ENCODE measurements at places on chromosomes 1 and 21. TPM values are rescaled to one million over a fixed set of nuclear protein-coding genes. Genes with fewer than 3 reads are reported as not detected.

DCST2 gene
- 1.1 TPM for polyA plus RNA-seq

ITLN2 gene
- not detected for polyA plus RNA-seq

OR2W3 gene
- polyA plus RNA-seq = 5.6 TPM

FAM229A gene
- polyA plus RNA-seq = 13.9 TPM

GRCh38 chr1:33727310-33727709 is 136.6 kb upstream of the HMGB4 start:
- DNase-seq = no peak

Data from spinal cord (tissue), 10 donors.